Hepatocyte (in vitro differentiated cells): ENCODE measurements at places on chromosomes 5 and 9. TPM values are rescaled to one million over a fixed set of nuclear protein-coding genes. Genes with fewer than 3 reads are reported as not detected.
A peak's percentile ranks its signal among the peaks of the same experiment; 100 is the strongest.

DNA sequence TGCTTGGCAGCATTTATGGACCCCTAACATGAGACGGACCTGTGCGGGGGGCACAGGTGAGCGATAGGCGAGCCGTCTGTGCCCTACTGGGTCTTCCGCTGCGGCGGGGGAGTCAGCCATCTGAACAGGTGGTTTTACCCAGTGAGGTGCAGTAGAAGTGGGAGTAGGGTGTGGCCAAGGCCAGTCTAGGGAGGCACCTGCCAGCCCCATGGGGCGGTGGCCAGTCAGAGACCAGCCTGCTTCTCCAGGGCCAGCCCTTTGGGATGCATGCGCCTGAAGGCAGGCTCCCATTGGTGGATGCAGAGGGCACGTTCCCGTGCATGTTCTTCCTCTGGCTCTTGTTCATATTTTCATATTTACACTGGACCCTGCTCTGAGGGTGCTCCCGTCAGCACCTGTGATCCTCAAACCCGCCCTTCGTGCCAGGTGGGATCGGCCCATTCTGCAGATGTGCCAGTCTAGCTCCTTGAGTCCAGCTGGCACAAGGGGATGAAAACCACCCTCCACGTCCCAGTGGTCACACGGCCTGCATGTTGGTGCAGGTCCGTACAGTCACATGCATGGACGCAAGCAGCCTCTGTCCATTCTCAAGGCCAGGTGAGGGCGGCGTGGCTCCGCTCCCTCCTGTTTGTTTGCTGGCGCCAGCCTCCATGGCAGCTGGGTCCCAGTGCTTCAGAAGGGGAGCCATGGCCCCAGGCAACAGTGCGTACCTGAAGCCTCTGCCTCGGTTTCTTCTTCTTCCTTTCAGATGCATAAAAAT, 9.0 kb downstream of the COL5A1 start:
- DNase-seq: no peak

- no peak for DNase-seq
Measured at GRCh38 chr5:5182508-5183188, 42.5 kb downstream of the ADAMTS16 start.

- DNase-seq: no peak
Measured at GRCh38 chr9:126419475-126419874, 92.8 kb downstream of the MVB12B start.

DNA sequence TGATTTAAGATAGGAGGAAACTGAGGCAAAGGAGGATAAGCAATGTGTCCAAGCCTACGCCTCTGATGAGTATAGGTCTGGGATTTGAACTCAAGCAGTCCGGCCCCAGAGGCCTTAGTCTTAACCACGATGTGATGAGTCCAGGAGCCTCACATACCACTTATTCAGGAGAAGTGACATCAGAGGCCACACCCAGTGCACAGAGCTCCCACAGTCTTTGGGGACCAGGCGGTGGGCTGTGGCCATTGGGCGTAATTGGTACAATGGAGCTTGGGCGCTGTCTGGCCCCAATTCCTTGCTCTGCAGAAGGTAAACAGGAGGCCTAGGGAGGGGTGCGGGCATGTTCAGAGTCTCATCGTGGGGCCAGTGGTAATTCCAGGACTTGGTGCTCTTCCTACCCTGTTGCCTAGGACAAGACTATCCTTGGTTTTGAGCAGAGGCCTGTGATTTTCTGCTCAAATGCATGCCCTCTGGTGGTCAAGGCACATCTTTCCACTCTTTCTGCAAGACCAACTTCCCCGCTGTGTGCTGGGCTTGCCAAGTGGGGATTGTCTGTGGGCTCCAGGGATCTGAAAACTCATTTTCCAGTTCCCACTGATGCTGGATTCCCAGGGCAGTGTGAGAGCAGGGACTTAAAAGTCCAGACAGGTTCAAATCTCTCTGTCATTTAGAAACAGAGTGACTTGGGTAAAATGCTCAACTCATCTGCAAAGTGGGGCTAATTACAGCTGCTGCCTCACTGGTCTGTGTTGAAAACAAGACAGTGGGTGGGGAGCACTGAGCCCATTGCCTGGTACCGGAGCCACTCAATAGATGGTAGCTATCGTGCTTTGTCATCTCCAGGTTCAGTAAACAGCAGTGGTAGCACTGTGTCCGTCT, 15.8 kb downstream of the NDST1 start:
- DNase-seq: peak; percentile 63

TMEFF1 gene
- 5.4 and 5.9 TPM in 2 replicates for polyA plus RNA-seq

GRCh38 chr9:76643399-76644117, 120.7 kb upstream of the PCA3 start:
- DNase-seq: no peak

AJM1 gene
- 7.2 and 7.7 TPM in 2 replicates for polyA plus RNA-seq

- peak; percentile 40 for DNase-seq
Measured at GRCh38 chr9:69554945-69555344, 117.2 kb downstream of the APBA1 start.

- DNase-seq: no peak
Measured at GRCh38 chr9:88056876-88057275, 81.4 kb downstream of the SPATA31C2 start.

GRCh38 chr5:143470120-143470519, 66.6 kb upstream of the NR3C1 start:
- no peak for DNase-seq

DNA sequence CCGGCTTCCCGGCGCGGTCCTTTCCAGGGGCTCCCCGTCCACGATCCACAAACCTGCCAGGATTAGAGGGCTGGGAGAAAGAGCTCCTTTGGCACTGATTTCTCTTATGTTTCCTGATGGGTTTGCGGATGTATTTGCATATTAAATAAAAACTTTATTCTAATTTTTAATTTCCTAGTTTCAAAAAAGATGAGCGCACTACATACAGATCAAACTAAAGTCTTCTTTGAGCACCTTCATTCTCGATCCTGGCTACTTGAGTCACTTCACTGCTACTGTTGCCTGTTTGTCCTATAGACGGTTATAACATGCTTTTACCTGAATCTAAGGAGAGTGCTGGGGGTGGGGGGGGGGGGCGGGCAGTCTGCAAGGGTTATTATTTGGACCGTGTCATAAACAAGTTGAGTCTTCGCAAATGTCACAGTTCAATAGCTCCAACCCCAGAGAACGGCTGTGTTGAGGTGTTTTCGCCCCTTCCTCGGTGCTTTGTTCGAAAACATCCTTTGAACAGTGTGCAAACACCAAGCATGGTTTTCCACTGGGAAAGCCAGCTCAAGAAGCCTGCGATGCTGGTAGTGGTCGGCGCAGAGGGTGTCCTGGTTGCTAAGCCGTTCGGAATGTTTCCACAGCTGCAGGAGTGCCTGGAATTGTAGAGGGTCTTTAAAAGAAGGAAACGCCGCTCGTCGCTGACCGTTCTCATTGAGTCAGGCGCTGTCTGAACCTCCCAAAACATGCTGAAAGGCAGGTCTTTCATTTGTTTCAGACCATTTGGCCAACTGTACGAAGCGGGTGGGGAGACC, 1.1 kb upstream of the STK10 start:
- no peak for DNase-seq
